ENCODE measurements at places on chromosomes 5 and 9.

- DNase-seq: no peak
Observed at GRCh38 chr5:133941456-133942196, 26.8 kb downstream of the C5orf15 start.

GRCh38 chr5:57692582-57693487 is 210.2 kb upstream of the ACTBL2 start:
- DNase-seq: peak; percentile 53

DNA sequence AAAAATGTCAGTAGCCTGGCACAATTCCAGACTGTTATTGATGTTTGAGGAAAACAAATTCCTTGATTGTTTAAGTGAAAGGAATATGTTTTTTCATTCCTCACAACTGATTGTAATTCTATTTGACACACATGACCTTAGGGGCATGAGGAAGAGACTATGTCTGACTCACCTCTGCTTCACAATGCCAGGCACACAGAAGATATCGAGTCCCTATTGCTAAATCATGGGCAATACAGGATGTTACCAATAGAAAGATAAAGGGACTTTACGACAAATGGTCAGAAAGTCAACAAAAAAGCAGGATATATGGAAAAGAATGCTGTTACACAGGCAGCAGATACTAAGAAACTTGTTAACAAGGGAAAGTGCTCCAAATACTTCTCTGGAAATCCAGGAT is 1903.5 kb downstream of the EFNA5 start:
- DNase-seq: no peak

GRCh38 chr5:74464512-74465209 is 175.9 kb downstream of the ENC1 start:
- no peak for DNase-seq

GRCh38 chr5:5929291-5930020 is 448.9 kb downstream of the MED10 start:
- no peak for DNase-seq

- DNase-seq: no peak
Observed at GRCh38 chr9:15374310-15374709, 48.4 kb upstream of the SNAPC3 start.

GRCh38 chr5:113663879-113664541 is 150.5 kb downstream of the YTHDC2 start:
- peak; percentile 4 for DNase-seq

DNA sequence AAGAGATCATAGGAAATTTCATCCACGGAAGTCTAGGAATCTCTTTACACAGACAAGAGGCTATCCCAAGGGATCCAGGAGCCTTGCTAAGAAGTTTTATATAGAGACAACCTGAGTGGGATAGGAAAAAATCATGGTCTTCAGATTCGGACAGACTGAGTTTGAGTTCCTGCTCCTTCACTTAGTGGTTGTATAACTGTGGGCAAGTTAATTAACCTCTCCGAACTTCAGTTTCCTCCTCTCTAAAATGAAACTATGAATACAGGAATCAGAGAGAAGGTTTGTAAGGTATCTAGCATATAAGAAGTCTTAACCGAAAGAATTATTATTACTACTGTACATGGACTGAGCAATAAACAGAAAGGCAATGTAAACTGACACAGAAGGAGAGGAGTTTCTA is 35.1 kb downstream of the NR2F1-AS1 start:
- no peak for DNase-seq

DNA sequence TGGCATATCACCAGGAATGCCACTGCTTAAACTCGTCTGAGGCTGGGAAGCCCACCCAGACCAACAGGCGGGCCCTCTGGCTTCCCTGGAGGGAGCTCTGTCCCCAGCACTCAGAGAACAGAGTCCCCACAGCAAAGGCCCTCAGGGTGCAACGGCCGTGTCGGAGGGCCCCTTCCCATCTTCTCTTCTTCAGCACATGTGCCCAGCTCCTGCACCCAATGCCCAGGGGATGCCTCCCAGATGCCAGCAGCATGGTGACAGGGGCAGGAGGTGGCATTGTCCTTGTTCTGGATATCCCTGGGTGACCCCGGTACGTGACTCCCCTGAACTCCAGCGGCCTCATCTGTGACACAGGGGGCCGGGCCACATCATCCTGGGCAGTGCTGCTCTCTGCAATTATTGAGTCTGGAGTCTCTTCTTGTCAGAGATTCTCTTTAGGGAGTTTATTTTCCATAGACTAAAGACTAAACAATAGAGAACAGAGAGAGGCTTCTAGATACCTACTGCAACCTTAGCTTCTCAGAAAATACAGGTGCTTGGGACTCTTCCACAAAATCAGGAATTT is 13.6 kb upstream of the OLFM1 start:
- DNase-seq: no peak

- DNase-seq: no peak
Observed at GRCh38 chr5:151970885-151971284, 46.2 kb upstream of the GLRA1 start.

GRCh38 chr5:52491071-52491787 is 296.5 kb upstream of the ITGA1 start:
- no peak for DNase-seq

DNA sequence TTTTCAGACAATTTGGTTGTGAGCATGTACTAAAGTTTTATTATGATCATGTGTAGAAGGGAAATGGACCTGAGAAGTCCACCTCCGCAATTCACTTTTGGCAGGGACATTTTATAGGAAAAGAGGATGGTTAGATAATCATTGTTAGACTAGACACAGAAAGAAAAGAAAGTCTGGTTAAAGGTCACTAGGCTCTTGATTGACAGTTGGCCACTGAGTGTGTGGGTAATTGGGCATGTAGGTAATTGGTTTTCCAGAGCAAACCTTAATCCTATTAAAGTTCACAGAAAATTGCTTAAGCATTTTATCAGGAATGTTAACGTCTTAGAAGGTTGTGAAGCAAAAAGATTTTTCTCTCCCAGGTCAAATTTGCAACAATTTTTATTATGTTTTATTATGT is 158.5 kb upstream of the CLINT1 start:
- DNase-seq: no peak

- no peak for DNase-seq
Observed at GRCh38 chr9:592225-592624, 249.3 kb upstream of the DMRT1 start.

DNA sequence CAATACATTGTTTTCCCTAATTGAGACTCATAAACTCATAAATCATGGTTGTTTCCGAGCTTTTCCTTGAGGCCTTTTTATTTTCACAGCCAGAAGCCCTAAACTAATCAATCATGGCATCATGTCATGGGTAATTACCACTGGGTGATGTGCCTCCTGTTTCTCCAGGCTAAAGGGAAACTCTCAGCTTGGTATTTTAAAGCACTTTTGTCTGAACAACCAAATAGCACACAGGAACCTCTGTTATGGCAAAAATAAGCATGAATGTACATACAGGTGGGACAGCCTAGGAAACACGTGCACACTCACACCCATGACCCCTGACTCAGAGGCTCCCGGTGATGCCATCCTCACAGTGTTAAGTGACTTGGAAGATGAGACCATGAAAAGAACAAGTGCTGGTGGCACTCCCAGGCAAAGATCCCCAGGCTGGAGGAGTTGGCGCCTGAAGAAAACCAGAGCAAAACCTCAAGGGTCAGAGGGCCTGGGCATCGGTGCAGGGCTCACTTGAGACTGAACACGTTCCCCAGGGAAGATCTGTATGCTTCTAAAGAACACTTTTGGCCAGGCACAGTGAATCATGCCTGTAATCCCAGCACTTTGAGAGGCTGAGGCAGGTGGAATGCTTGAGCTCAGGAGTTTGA is 154.3 kb downstream of the ROR2 start:
- no peak for DNase-seq

- DNase-seq: no peak
Observed at GRCh38 chr9:94933511-94933828, 207.0 kb downstream of the AOPEP start.

DNA sequence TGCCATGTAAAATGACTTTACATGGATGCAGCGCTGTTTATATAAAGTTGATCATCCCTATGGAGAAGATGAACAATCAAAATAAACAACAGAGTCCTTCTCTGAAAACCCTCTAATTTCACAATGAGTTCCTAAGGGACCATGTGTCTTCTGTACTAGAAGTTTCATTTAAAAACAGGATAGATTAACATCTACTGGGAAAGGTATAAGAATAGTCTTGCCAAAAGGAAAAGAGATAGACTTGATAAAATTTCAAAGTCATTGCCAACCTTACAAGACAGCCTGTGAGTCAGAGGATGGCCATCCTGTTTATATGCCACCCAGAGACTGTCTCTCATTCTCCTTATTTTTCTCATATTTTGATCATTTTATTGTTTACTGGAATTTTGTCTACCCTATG is 367.1 kb upstream of the PDE4D start:
- DNase-seq: no peak

GRCh38 chr5:116248432-116248831 is 163.6 kb downstream of the COMMD10 start:
- DNase-seq: no peak

GRCh38 chr5:171595801-171596231 is 176.4 kb downstream of the FGF18 start:
- no peak for DNase-seq

DNA sequence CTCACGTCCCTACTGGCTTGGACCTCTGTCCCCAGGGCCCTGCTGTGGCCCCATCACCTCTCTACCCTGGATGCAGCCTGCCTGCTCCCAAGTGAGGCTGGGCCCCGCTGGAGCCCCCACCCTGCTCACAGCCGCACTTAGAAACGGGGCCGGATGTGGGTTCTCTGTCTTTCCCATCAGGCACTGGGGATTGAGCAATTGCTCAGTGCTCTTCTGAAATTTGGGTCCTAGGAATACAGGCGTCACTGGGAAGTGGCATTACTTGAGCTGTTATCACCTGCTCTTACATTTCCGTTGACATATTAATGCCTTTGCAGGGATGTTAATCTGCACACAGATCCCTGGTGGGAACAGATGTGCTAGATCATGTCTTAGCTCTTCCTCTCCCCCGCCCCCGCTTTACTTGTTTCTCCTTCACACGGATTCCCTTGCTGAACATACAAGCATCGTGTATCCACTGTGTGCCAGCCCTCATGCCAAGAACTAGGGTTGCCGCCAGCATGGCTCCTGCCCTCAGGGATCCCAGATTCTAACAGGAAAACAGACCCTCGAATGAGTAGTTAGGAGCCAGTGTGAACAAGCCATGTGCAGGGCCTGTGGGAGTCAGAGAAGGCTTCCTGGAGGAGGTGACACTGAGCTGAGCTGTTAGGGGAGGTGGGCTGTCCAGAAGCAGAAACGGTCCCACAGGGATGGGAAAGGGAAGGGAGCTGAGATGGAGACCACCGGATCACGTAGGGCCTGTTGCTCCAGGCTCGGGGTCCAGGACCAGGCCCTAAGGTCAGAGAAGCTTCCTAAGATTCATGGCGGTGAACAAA is 65.1 kb downstream of the NEK6 start:
- no peak for DNase-seq

- DNase-seq: no peak
Observed at GRCh38 chr5:99272576-99272975, 343.8 kb upstream of the CHD1 start.

- DNase-seq: no peak
Observed at GRCh38 chr9:82011133-82011532, 22.6 kb downstream of the SPATA31D1 start.

- DNase-seq: no peak
Observed at GRCh38 chr9:121769939-121770338, 118.5 kb downstream of the DAB2IP start.

DNA sequence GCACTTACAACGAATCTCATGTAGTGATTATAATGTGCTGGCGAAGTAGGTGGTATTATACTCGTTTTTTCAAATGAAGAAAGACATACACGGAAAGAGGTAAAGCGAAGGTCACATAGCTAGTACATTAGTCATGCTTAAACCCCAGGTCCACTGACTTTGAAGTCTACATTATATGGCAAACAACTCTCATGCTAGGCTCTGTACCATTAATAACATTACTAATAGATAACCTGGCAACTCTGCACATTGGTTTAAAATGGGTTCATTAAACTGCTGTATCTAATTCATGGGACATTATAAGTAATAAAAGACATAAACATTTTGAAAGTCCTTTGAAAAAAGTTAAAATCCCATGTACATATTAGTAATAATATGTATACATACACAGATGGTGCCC is 21.2 kb downstream of the FYB1 start:
- DNase-seq: no peak

GRCh38 chr5:179269781-179270543 is 75.3 kb downstream of the ADAMTS2 start:
- DNase-seq: no peak

- DNase-seq: peak; percentile 92
Observed at GRCh38 chr9:95157481-95158151, 159.9 kb downstream of the FANCC start.

GRCh38 chr5:133944263-133945185 is 23.9 kb downstream of the C5orf15 start:
- DNase-seq: no peak

- DNase-seq: no peak
Observed at GRCh38 chr5:71701407-71701806, 17.7 kb upstream of the CARTPT start.

GRCh38 chr5:159743234-159743633 is 173.0 kb upstream of the ADRA1B start:
- no peak for DNase-seq

DNA sequence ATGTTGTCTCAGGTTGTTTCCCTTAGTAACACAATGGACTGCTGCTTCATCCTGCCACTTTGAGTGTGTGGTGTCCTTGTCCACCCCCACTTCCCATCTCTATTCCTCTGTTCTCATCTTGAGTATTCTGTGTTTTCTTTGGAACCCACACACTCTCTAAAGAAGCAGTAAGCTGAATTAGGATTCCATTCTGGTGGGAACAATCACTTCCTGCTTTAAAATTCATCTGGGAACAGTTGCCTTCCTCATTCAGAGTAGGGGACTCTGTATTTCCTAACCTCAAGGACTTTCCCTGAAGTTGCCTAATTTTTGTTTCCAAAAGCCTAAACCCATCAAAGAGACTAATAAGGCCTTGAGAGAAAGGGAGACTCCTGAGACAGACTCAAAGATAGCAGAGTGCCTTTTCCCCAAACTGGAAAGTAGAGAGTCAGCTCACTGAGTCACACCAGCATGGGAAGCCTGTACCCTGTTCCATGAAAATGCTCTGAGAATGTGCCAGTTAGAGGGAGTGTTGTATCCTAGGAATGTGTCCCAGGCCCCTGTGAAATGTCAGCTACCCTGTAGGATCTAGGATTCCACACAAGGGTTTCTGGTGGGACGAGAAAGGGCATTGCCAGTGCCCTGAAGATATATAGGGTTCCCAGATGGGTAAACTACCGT is 63.6 kb downstream of the CCDC192 start:
- DNase-seq: no peak

GRCh38 chr5:133727636-133728035 is 115.3 kb upstream of the FSTL4 start:
- DNase-seq: no peak

DNA sequence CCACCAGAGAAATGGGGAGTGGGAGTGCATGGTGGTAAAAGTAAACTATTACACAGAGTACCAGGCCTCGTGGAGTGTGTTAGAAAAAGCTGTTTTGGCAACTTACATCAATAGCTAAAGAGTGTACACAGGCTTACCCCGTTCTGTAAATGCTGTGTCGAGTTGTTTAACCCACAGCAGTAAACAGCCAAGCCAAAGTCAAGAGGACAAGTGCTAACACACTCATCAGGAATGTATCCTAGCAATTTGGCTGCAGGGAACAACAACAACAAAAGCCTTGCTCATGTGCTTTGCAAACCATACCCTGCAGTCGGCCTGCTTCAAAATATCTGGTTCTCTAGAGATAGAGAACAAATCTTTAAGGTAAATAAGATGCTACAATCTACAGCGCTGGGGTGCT is 15.9 kb downstream of the DAP start:
- DNase-seq: no peak

Measured in fibroblast of skin of left quadriceps (primary cell).